BE2C (cell line): ENCODE measurements at places on chromosomes 16 and 17.

GRCh38 chr17:8707332-8708024 is 37.2 kb downstream of the CCDC42 start:
- no peak for DNase-seq

GRCh38 chr17:2244545-2245525 is 58.8 kb downstream of the SMG6 start:
- peak; percentile 77 for DNase-seq

GRCh38 chr17:44898768-44899073 is 524 bp downstream of the EFTUD2 start:
- no peak for DNase-seq

- DNase-seq: no peak
Measured at GRCh38 chr16:85104821-85105391, 7.4 kb downstream of the CIBAR2 start.

DNA sequence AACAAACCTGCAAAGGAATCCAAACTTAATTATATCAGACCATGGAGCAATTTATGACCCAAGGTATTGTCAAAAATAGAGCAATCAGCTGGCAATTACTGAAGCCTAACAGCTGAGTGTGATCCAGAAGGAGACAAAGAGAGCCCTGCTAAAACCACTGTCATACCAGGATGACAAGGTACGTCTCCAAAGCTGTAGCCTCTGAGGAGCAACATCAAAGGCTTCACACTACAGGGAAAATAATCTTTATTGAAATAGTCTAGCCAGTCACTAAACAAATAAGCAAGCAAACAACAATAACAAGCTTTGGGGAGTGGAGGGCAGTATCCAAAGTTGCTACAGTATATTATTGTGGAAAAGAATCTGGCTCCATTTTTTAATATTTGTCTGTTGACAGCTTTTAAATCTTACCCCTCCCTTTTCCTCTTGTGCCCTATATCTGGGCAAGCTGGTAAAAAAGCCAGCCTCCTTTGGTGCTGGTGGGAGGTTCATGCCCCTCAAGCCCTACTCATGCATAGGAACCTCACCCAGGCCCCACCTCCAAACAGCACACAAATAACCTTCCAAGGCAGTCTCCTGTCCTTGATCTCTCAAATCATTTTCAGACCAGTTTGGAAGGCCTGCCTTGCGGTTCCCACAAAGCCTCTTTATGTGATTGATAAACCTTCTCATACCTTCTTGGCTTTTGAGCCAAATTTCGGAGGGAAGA is 73.7 kb downstream of the ITFG1 start:
- DNase-seq: no peak

GRCh38 chr17:46212634-46213435 is 19.6 kb upstream of the KANSL1 start:
- peak; percentile 57 for DNase-seq
